Astrocyte (in vitro differentiated cells and primary cell): ENCODE measurements at places on chromosomes 3 and 15. TPM values are rescaled to one million over a fixed set of nuclear protein-coding genes. Genes with fewer than 3 reads are reported as not detected.

- H3K4me1 ChIP-seq, result no peaks in the 10 kb centered on the region
- H3K27ac ChIP-seq, result no peak overlapping the region
- no peaks in the 10 kb centered on the region for H3K36me3 ChIP-seq
- H3K27me3 ChIP-seq, result no peaks in the 10 kb centered on the region
- peak; percentile 18 for DNase-seq
Observed at GRCh38 chr15:56587686-56588085, 122.7 kb upstream of the MNS1 start.

DNA sequence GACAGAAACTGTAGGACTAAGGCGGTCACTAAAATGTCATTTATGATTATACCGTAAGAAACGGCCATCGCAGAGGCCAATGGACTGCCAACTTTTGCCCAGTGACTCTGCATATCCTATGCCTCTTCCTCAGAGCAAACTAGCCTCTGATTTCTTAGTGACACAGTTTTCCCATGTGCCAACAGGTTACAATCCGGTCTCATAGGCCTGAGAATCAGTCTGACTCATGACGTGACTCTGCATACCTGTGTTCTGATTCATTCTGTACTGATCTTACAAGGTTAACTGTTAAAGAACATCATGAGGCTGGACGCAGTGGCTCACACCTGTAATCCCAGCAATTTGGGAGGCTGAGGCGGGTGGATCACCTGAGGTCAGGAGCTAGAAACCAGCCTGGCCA lies 17.8 kb downstream of the RUBCN start:
- no peaks in the 10 kb centered on the region for H3K27me3 ChIP-seq
- H3K4me3 ChIP-seq, result no peak overlapping the region
- no peaks in the 10 kb centered on the region for H3K36me3 ChIP-seq
- peak; percentile 93 for DNase-seq

- H3K36me3 ChIP-seq, result no peaks in the 10 kb centered on the region
- H3K4me3 ChIP-seq, result no peak overlapping the region
- no peaks in the 10 kb centered on the region for H3K27me3 ChIP-seq
- peaks cover 3% of the 10 kb centered on the region for H3K4me1 ChIP-seq
- peak; percentile 20 for DNase-seq
Observed at GRCh38 chr15:26028086-26028740, 165.1 kb upstream of the ATP10A start.

GRCh38 chr15:48467801-48468200 lies 136.6 kb downstream of the DUT start:
- H3K27ac ChIP-seq, result no peak overlapping the region
- no peaks in the 10 kb centered on the region for H3K27me3 ChIP-seq
- H3K4me1 ChIP-seq, result peaks cover 10% of the 10 kb centered on the region
- no peak overlapping the region for H3K4me3 ChIP-seq
- peaks cover 90% of the 10 kb centered on the region for H3K36me3 ChIP-seq

The DET1 gene
- total RNA-seq, result 3.7 and 4.8 TPM in 2 replicates

The BCL2A1 gene
- not detected in 2 replicates for total RNA-seq

- no peaks in the 10 kb centered on the region for H3K4me1 ChIP-seq
- peaks cover 5% of the 10 kb centered on the region for H3K27me3 ChIP-seq
- no peaks in the 10 kb centered on the region for H3K36me3 ChIP-seq
- DNase-seq, result no peak
Observed at GRCh38 chr3:187150186-187150585, 10.9 kb upstream of the RPL39L start.

DNA sequence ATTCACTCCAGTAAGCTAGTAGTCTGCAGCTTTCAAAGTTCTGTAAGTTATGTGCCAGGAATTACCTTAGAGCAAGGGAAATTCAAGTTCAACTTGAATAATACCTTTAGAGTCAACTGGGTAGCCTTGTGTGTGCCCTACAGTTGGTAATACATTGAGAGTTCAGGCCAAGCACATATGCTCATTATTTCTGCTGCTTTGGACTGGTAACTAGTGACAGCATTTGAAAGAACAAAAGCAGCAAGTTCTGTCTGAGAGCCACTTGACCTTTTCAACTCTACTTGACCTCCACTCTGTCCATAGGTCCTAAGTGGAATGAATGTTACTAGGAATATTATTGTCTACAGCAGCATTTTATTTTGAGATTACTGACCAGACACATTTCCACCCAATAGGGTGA lies 723.5 kb downstream of the NLGN1 start:
- no peaks in the 10 kb centered on the region for H3K36me3 ChIP-seq
- H3K27ac ChIP-seq, result no peak overlapping the region
- no peaks in the 10 kb centered on the region for H3K4me1 ChIP-seq
- DNase-seq, result no peak

- no peaks in the 10 kb centered on the region for H3K36me3 ChIP-seq
- H3K27me3 ChIP-seq, result no peaks in the 10 kb centered on the region
- no peaks in the 10 kb centered on the region for H3K4me1 ChIP-seq
Observed at GRCh38 chr15:68833700-68834331, 13.1 kb upstream of the ANP32A start.

DNA sequence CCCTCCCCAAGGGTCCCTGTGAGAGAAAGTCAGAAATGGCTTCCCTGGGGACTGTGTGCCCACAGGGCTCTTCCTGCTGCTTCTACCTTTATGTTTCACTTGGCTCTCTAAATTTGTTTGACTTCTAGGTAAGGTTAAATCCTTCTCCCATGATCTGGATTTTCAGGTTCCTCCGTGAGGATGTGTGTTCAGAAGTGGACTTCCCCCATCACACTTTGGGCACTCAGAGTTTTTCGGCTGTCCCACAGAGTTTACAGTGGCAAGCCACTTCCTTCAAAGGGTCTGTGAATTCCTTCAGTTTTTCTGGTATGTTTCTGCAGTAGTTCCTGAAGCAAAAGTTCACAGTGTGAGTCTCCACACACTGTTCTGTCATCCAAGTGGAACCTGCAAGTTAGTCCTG lies 30.9 kb upstream of the RARB start:
- no peak for DNase-seq
- no peaks in the 10 kb centered on the region for H3K36me3 ChIP-seq
- H3K4me3 ChIP-seq, result no peak overlapping the region
- no peaks in the 10 kb centered on the region for H3K27me3 ChIP-seq
- no peak overlapping the region for H3K27ac ChIP-seq

DNA sequence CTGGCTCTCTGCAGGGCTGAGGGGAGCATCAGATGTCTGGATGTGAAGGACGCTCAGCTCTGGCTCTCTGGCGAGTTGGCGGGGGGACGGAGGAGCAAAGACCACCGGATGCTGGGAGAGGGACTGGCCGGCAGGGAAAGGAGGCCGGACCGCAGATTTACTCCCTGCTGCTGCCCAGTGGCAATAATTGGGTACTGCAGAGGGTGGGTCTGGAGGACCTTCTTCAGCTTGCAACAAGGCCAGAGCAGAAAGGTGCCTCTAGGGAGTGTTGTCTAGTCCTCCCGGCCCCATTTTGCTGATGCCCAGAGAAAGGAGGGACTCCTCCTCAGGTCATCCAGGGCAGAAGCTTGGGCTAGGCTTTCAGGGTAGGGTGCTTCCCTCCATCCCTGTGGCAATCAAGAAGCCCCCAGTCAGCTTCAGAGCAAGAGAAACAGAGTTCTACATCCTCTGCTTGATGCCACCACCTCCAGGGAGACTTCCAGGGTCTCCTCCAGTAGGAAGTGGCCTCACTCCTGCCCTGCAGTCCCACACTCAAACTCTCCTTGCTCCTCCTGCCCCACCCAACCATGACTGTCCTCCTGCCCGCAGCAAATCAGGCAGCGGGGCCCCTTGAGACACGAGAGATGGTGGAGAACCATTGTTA lies 20.3 kb upstream of the CSPG4 start:
- no peak overlapping the region for H3K4me3 ChIP-seq
- H3K36me3 ChIP-seq, result no peaks in the 10 kb centered on the region
- peaks cover 2% of the 10 kb centered on the region for H3K4me1 ChIP-seq
- DNase-seq, result peak; percentile 26

The KBTBD13 gene
- total RNA-seq, result not detected in 2 replicates
